ENCODE measurements at places on chromosomes 12 and 14. TPM values are rescaled to one million over a fixed set of nuclear protein-coding genes. Genes with fewer than 3 reads are reported as not detected.

Gene PIWIL1
- polyA plus RNA-seq, result 0.22 TPM

GRCh38 chr12:69621551-69621950 is 10.8 kb upstream of the LRRC10 start:
- no peak for DNase-seq

DNA sequence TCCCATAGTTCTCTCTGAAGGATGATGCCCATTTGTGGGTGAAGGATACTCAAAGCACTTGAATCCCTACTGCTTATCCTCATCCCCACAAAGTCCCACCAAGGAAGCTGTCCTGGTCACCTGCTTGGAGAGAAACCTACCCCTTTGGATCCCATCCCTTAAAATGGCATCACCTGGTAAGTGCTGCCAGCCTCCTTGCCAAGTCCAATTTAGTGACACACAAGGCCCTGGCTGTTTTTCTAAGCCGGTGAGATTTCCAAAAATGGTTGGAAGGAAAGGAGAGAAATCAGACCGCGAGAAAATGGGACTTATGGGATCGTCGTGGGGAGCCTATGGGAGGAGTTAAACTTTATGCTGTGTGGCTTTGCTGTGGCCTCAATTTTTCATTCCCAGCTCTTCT is 358.2 kb downstream of the FUT8 start:
- DNase-seq, result no peak

- DNase-seq, result no peak
Measured at GRCh38 chr14:103552846-103553210, 9.6 kb downstream of the BAG5 start.

GRCh38 chr12:77299001-77299400 is 233.6 kb upstream of the E2F7 start:
- no peak for DNase-seq

All from spinal cord (tissue), 10 donors.